ENCODE measurements at places on chromosomes 4 and X.

DNA sequence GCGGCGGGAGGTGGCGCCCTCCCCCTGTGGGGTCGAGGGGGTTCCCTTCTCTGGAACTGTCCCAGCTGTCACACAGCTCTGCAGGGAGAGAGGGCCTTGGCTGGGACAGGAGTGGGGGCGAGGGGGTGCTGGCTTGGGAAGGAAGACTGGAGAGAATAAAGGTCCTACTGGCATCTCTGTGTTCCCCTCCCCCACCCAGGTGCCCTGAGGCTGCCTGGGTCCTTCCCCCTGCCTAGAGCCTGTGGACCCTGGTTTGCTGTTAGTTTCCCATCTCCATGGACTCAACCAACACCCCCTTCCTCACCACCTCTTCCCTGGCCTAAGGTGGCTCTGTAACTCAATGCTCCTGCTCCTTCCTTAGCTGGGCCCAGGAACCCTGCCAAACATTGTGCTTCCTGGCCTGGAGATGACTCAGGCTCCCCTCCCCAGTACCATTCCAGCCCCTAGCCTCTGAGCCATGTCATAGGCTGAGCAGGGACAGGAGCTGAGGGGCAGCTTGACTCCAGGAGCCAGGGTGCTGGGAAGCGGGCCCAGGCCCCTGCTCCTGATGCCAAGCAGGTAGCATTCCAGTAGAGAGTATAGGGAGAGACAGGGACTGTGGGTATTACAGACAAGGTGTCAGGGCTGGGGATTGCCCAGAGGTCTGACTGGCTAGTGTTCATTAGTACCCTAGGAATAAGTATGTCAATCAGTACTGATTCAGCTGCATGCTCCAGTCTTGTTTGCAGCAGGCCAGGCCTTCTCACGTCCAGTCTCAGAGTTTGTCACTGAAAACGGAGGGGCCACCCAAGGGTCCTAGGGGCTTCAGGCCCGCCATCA, 100.7 kb downstream of the EFNB1 start:
- no peaks in the 10 kb centered on the region for H3K27me3 ChIP-seq
- H3K4me1 ChIP-seq = no peaks in the 10 kb centered on the region
- DNase-seq = no peak
- no peaks in the 10 kb centered on the region for H3K36me3 ChIP-seq
- no peak overlapping the region for H3K4me3 ChIP-seq

GRCh38 chr4:170271723-170272122, 182.0 kb upstream of the AADAT start:
- no peak overlapping the region for H3K4me3 ChIP-seq
- DNase-seq = no peak
- no peaks in the 10 kb centered on the region for H3K27me3 ChIP-seq

DNA sequence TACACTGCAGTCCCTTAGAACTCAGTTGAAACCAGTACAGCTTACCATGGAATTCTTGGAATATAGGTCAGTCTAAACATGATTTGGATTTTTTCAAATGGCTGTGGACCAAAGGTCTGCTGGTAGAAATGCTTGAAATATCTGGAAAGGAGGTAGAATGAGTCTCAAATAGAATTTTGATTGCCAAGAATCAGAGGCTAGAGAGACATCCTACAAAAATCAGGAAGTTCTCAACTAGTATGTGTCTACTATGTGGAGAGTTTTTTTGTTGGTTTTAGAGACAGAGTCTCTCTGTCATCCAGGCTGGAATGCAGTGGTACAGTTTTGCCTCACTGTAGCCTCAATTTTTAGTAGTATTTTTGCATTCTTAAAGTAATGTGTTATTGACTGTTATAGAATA, 53.6 kb downstream of the PAQR3 start:
- H3K27me3 ChIP-seq = no peaks in the 10 kb centered on the region
- no peak overlapping the region for H3K4me3 ChIP-seq
- H3K27ac ChIP-seq = peak overlapping the region; percentile 48
- peaks cover 8% of the 10 kb centered on the region for H3K4me1 ChIP-seq

DNA sequence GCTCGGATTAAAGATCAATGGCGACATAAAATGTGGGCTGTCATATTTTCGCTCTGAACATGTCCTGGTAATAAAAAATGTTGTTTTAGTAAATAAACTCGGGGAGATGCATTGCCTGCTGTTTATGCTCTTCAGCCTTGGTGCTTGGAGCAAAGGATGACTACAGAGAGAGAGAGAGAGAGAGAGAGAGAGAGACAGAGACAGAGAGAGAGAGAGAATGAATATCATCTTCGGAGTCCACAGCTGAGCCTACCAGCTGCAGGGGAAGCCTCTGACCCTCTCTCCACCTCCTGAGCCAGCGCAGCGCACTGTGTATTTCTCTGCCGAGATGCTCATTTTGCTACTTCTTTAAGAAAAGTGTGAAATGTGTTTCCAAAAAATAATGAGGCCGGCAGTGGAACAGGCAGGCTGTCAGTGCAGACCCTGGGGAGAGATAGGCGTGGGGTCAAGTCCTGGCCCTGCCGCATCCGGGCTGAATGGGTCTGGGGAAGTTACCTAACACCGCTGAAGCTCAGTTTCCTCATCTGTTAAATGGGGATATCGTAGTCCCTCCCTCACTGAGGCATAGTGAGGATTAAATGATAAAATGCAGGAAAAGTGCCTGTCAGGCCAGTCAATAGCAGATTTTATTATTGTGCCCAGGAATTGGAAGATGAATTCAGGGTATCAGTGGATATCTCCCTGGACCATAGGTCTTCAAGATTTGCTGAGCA, 58.5 kb upstream of the LGI2 start:
- no peak for DNase-seq
- peaks cover 56% of the 10 kb centered on the region for H3K27me3 ChIP-seq
- peak overlapping the region; percentile 66 for H3K4me3 ChIP-seq
- H3K36me3 ChIP-seq = peaks cover 11% of the 10 kb centered on the region
- no peak overlapping the region for H3K27ac ChIP-seq

DNA sequence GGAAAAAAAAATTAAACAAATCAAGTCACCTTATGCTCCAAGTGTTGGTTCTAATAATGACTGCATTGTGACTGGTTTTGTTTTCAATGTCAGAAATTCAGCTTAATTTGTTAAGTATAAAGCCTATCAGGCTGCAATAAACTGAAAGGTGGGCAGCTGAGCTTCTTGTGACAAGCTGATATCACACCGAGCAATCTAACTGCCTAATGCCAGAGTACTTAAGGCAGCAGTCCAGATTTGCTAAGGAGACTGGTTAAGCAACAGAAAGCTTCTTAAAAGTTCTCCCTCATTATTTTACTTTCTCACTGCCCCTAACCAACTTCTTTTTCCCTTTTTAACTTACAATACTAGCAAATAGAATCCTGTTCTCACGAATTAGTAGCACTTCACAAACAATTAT, 201.0 kb downstream of the MAB21L2 start:
- no peaks in the 10 kb centered on the region for H3K4me1 ChIP-seq
- H3K27me3 ChIP-seq = no peaks in the 10 kb centered on the region
- no peak overlapping the region for H3K4me3 ChIP-seq
- no peak for DNase-seq
- peaks cover 18% of the 10 kb centered on the region for H3K36me3 ChIP-seq
- H3K27ac ChIP-seq = no peak overlapping the region

DNA sequence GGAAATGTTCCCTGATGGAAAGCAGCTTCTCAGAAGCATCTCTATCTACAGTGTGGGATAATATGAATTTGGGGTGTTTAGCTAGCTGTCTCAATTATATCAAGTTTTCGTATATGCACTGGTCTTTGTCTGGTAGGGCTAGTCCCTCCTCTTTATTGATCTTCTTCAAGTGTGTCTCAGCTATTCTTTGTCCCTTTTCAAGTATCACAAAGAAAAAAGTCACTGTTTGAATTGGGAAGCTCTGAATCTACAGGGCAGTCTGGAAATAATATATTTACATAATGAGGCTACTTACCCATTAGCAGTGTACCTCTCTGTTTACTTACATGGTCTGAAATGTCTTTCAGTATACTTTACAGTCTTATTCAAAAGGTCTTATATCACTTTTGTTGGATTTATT, 526.0 kb downstream of the IL1RAPL1 start:
- no peaks in the 10 kb centered on the region for H3K36me3 ChIP-seq
- H3K4me3 ChIP-seq = no peak overlapping the region
- no peak overlapping the region for H3K27ac ChIP-seq

GRCh38 chrX:81201671-81202455, at the start of the genes HMGN5 and SH3BGRL:
Gene HMGN5, minus strand, starts transcription at chrX:81201913. Its CDS starts 80,364 bp downstream, at chrX:81121549.
Gene SH3BGRL, plus strand, starts transcription at chrX:81202102. Its CDS starts 99 bp downstream, at chrX:81202201.
- peaks cover 29% of the 10 kb centered on the region for H3K4me1 ChIP-seq
- DNase-seq = peak; percentile 71
- no peaks in the 10 kb centered on the region for H3K27me3 ChIP-seq
- peaks cover 15% of the 10 kb centered on the region for H3K36me3 ChIP-seq

- H3K27ac ChIP-seq = no peak within 1 kb of the TSS
- H3K27me3 ChIP-seq = no peaks in the 10 kb centered on the region
- no peak within 1 kb of the TSS for H3K4me3 ChIP-seq
- no peaks in the 10 kb centered on the region for H3K4me1 ChIP-seq
These were observed at the start of gene ARL13A for GRCh38 chrX:100969408-100969807. Gene ARL13A, plus strand, starts transcription at chrX:100969708. Its CDS starts 3,982 bp downstream, at chrX:100973690.

GRCh38 chr4:147943159-147943638, 211.3 kb downstream of the ARHGAP10 start:
- peaks cover 5% of the 10 kb centered on the region for H3K27me3 ChIP-seq
- no peak for DNase-seq
- H3K4me3 ChIP-seq = no peak overlapping the region
- peaks cover 13% of the 10 kb centered on the region for H3K4me1 ChIP-seq
- H3K36me3 ChIP-seq = no peaks in the 10 kb centered on the region

DNA sequence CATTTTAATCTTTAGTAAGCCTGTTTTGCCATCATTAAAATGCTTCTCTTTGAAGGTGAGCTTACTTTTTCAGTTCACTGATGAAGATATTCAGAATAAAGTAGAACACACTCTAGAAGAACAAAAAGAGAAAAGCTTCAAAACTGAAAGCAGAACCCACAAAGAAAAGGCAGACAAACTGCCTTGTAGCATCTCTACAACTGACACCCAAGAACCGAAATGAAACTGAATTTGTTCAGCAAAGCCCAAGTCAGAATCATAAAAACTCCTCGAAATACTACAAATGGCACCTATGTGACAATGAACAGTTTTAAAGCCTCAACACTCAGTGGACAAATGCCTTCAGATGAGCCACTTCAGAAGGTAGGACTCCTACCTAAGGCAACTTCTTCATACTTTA, 83.6 kb downstream of the MAML3 start:
- H3K27me3 ChIP-seq = peaks cover 15% of the 10 kb centered on the region
- H3K27ac ChIP-seq = no peak overlapping the region
- peak overlapping the region; percentile 41 for H3K4me3 ChIP-seq
- H3K36me3 ChIP-seq = no peaks in the 10 kb centered on the region
- no peak for DNase-seq

DNA sequence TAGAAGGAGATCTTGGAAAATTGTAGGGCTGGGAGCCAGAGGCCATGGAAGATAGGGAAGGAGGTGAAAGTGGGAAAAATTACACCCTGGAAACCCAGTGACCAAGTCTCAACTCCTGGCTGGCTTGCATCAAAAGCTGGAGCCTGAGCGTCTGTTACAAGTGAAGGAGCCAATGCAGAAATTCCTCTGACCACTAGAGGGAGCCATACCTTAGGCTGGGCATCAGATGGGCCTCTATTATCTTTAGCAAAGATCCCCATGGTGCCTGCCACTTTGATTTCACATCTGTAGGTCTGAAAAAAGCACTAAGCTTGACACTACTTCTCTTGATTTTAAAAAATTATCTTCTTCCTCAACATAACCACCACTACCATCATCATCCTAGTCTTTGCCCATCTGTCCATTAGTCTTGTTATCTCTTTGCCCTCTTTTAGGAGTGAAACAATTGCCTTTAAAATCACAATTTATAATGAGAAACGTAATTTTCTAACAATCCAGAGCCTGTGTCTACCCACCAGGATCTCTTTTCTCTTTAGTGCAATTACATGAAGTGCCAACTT, 62.9 kb downstream of the ANAPC4 start:
- peak; percentile 29 for DNase-seq
- no peak overlapping the region for H3K27ac ChIP-seq
- no peak overlapping the region for H3K4me3 ChIP-seq
- H3K36me3 ChIP-seq = peaks cover 2% of the 10 kb centered on the region
- H3K27me3 ChIP-seq = peaks cover 13% of the 10 kb centered on the region
- H3K4me1 ChIP-seq = no peaks in the 10 kb centered on the region

- H3K27me3 ChIP-seq = no peaks in the 10 kb centered on the region
- no peak overlapping the region for H3K27ac ChIP-seq
- H3K4me1 ChIP-seq = no peaks in the 10 kb centered on the region
- no peaks in the 10 kb centered on the region for H3K36me3 ChIP-seq
- no peak overlapping the region for H3K4me3 ChIP-seq
These were observed 2305.1 kb upstream of the AGA start for GRCh38 chr4:179747218-179747910.

DNA sequence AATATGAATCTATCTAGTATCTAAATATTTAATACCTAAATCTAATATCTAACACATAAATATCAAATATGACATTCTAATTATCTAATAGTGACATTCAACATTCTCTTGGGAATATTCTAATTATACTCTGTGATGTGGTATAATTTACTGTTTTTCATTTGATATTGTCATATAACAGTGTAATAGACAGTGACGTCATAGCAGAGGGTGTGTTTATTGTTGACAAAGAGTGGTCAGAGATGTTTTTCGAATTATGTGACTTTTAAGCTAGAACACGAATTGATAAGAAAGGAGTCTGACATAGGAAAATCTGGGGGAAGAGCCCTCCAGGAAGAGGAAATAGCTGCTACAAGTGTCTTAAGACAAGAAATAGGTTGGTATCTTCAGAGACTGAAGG, 5.9 kb upstream of the MAGEC3 start:
- no peaks in the 10 kb centered on the region for H3K27me3 ChIP-seq
- no peaks in the 10 kb centered on the region for H3K36me3 ChIP-seq
- no peak overlapping the region for H3K4me3 ChIP-seq

- no peak overlapping the region for H3K27ac ChIP-seq
- peak; percentile 13 for DNase-seq
- H3K36me3 ChIP-seq = no peaks in the 10 kb centered on the region
- H3K4me1 ChIP-seq = peaks cover 9% of the 10 kb centered on the region
- no peaks in the 10 kb centered on the region for H3K27me3 ChIP-seq
These were observed 4.7 kb downstream of the THAP9 start for GRCh38 chr4:82905205-82905604.

DNA sequence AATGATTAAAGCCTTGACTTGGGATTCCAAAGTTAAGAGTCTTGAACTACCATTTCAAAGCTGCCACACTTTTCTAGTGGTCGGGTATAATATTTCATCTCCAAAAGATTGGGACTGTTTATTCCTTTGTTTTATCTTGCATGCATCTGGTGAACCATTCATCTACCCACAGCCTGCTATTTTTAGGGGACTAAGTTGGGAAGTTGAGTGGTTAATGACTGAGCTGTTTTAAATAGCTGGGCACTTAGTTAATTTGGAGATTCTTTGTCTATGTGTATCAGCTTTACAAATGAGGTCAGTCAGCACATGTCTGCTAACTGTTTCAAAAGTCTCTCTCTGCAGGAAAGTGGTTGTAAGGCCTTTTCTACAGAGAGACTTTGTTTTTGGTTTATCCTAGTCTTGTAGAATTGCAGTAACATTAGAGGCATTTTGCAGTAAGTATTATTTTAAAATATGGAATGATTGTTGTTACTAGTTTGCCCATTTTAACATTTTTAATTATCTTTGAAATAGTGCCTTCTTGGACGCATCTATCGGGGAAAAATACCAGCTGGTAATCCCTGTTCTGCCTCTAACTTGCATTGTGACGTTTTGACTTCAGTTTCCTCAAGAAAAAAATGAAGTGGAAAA, 8.2 kb downstream of the BMP2K start:
- no peak overlapping the region for H3K4me3 ChIP-seq
- no peak overlapping the region for H3K27ac ChIP-seq
- H3K36me3 ChIP-seq = peaks cover 17% of the 10 kb centered on the region
- H3K4me1 ChIP-seq = peaks cover 25% of the 10 kb centered on the region
- DNase-seq = no peak

- H3K4me1 ChIP-seq = no peaks in the 10 kb centered on the region
- H3K36me3 ChIP-seq = no peaks in the 10 kb centered on the region
- no peak overlapping the region for H3K27ac ChIP-seq
- no peak for DNase-seq
These were observed 42.3 kb downstream of the SPATA4 start for GRCh38 chr4:176153124-176153523.

- no peak for DNase-seq
- H3K27ac ChIP-seq = no peak overlapping the region
These were observed 4.5 kb downstream of the CUL4B start for GRCh38 chrX:120556251-120556650.

All from stimulated activated naive B cell treated with anti-CD40 and anti-IgM and Interleukin-4, amounts not matched to agents 10 μg/mL and 1 μg/mL and 100 μg/mL, for 72 hours (primary cell).